Sigmoid colon (tissue), 7 donors: ENCODE measurements at places on chromosomes 3 and 15.

GRCh38 chr3:149599236-149599635, 58.6 kb downstream of the WWTR1 start:
- H3K27me3 ChIP-seq = no peaks in the 10 kb centered on the region
- H3K4me1 ChIP-seq = no peaks in the 10 kb centered on the region
- H3K27ac ChIP-seq = no peak overlapping the region
- no peak for DNase-seq

GRCh38 chr15:90124507-90124906, 22.2 kb upstream of the IDH2 start:
- peaks cover 13% of the 10 kb centered on the region for H3K4me1 ChIP-seq
- DNase-seq = no peak
- no peak overlapping the region for H3K27ac ChIP-seq
- H3K36me3 ChIP-seq = no peaks in the 10 kb centered on the region
- H3K27me3 ChIP-seq = no peaks in the 10 kb centered on the region
- H3K4me3 ChIP-seq = no peak overlapping the region

DNA sequence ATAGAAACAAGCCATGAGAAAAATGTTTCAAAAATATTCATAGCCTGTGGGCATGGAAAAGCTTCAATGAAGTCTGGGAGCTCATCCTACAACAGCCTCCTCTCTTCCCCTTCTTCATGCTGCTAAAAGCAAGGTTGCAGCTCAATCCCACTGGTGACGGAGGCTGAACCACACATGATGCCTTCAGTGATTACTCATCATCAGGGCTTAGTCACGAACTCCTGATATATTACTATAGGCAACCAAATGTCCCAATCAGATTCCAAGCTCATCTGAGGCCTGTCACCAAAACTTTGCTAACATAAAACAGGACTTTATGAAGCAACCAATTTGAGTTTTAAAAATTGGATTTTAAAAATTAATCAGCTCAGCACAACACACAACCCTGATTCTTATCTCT, 24.0 kb upstream of the SLC24A5 start:
- DNase-seq = no peak
- H3K4me3 ChIP-seq = no peak overlapping the region

DNA sequence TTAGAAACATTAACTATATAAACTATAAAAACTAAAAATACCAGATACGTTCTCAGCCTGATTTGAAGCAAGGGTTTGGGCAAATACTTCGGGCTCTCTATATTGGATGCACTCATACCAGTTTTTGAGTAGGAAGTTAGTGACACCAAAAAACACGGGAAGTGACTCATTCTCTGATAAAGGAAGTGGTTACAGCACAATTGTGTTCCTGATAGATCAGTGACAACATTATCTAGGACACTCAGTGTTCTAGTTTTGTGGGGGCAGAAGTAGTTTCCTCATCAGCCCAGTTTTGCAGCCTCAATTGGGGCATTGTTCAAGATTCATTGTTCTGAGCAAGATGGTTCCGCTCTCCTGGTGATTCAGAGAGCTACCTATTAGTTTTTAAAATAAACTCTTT, 469.6 kb upstream of the DPPA4 start:
- no peaks in the 10 kb centered on the region for H3K36me3 ChIP-seq
- no peaks in the 10 kb centered on the region for H3K4me1 ChIP-seq
- no peak overlapping the region for H3K27ac ChIP-seq
- no peak for DNase-seq
